ENCODE measurements at places on chromosomes 5 and 9.

DNA sequence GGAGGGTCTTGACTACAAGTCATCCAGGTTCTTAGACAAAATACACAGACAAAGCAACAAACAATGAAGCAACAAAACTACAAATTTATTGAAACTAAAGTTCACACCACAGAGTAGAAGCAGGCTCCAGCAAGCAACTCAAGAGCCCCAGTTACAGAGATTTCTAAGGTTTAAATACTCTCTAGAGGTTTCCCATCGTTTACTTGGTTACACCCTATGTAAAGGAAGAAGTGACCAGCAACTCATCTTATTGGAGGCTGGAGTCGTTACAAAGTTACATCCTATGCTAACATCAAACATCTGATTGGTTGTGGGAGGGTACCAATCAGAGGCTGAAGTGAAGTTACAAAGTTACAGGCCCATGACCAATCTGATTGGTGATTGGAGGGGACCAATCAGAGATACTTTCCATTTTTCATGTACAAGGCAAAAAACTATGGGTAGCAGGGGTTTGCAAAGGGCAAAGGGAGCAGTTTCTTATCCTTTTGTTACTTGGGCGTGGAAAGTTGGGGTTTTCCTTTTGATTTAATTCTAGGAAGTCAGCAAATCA, 2292.6 kb upstream of the C9orf72 start:
- no peak for DNase-seq
- no peak overlapping the region for H3K4me3 ChIP-seq
- no peaks in the 10 kb centered on the region for H3K27me3 ChIP-seq

DNA sequence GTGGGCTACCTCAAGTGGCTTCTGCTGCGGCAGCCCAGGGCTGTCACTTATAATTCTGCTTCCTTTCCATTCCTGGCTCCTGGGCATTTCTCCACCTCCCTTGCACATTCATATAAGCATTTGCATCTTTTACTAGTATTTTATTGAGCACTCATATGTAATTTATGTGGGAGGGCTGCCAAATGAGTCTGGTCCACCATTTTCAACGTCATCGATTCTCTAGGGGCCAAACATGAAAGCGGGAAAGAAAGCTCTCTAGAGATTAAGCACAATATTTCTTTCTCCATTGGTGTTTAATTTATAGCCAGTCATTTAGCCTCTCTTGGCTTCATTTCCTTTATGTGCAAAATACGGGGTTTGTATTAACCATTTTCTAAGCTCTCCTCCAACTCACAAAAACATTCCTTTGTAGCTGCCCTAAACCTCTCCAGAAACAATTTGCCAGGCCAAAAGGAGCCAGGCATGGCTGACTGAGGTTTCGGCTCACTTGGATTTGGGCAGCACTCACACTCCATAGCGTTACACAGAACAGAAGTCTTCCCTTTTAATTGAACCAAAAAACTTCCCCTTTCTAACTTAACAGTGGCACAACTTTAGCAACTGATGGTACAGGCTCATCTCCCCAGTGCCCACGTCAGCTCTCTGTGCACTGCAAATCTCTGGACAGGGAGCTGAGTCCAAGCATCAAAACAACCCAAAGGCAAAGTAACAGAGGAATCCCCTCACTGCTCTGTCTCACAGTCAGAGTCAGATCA, 183.5 kb downstream of the ROR2 start:
- no peak overlapping the region for H3K27ac ChIP-seq
- no peaks in the 10 kb centered on the region for H3K4me1 ChIP-seq
- no peaks in the 10 kb centered on the region for H3K36me3 ChIP-seq
- no peak overlapping the region for H3K4me3 ChIP-seq

DNA sequence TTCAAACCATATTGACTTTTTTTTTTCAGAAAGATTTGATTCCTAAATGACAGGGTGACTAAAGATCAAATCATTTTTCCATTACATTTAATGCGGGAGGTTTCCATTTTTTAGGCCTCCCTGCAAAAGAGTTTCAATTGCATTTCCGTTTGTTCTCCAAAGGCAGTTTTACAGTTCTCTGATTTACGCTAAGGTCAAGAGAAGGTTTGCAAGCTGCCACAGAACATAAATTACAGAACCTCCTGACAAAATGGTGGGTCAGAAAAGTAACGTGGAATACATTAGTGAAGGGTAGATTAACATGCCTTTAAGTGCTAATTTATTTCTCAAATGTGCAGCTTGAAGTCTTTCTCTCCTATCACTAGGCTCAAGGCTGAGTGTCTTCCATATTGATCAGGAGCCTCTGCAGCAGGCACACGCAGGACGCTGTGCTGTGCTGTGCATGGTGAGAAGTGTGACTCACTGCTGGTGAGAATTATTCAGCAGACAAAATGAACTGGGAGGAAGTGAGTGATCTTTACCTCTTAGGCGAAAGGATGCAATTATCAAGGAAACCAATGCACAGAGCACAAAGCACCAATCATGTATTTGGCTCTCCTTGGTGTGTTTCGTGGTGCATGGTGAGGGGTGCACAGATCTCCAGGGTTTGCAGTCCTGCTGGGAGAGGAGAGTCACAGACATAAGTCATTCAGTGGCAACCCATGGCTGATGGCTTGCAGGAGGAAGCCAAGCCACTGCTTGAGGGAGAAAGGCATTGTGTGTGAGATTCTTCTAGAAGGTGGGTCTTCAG, 136.3 kb downstream of the TENT4A start:
- H3K27ac ChIP-seq = no peak overlapping the region
- no peaks in the 10 kb centered on the region for H3K36me3 ChIP-seq
- no peak for DNase-seq
- H3K4me1 ChIP-seq = no peaks in the 10 kb centered on the region
- no peaks in the 10 kb centered on the region for H3K27me3 ChIP-seq

GRCh38 chr5:346229-346935, 24.9 kb downstream of the AHRR start:
- H3K27me3 ChIP-seq = no peaks in the 10 kb centered on the region
- H3K4me1 ChIP-seq = no peaks in the 10 kb centered on the region
- no peak overlapping the region for H3K4me3 ChIP-seq
- no peaks in the 10 kb centered on the region for H3K36me3 ChIP-seq

DNA sequence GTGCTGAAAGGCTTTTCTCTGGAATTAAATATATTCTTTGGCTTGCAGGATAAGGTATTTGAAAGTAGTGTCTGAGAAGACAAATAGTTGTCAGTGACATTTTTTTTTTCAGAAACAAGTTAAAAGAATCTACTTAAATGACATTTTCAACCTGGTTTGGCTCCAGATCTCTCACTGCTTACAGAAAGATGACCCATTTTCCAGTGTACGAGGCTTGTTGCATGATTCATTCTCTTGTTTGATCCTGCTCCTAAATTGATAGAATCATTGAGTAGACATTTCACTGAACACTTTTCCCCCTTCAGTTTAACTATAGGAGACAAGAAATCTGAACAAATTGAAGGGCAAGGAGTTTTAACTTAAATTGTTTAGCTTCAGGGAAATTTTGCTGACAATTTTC, 546.1 kb downstream of the ZNF608 start:
- H3K36me3 ChIP-seq = no peaks in the 10 kb centered on the region
- no peak overlapping the region for H3K4me3 ChIP-seq
- H3K4me1 ChIP-seq = no peaks in the 10 kb centered on the region
- no peak overlapping the region for H3K27ac ChIP-seq
- DNase-seq = no peak

GRCh38 chr9:128727640-128728248, 3.8 kb upstream of the ZDHHC12 start:
- H3K27me3 ChIP-seq = no peaks in the 10 kb centered on the region
- no peak overlapping the region for H3K4me3 ChIP-seq
- no peak for DNase-seq

DNA sequence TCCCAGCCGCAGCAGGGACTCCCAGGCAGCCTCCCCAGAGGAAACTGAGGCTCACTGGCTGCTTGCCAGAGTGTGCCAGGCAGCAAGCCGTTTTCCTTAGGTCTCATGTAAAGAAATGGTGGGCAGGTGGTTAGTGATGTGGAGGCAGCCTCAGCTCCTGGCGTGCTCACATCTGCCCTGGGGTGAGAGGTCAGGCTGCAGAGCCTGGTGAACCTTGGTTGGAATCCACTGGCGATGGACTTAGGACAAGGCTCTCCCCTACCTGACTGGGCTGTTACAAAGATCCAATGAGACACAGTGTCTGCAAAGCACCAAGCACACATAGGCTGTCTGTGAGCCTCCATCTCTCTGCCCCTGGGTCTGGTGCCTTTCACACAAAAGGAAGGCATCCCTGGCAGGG, 30.9 kb downstream of the LHX6 start:
- no peak for DNase-seq
- no peak overlapping the region for H3K27ac ChIP-seq
- H3K4me3 ChIP-seq = no peak overlapping the region
- H3K36me3 ChIP-seq = no peaks in the 10 kb centered on the region
- H3K4me1 ChIP-seq = no peaks in the 10 kb centered on the region
- H3K27me3 ChIP-seq = peaks cover 17% of the 10 kb centered on the region

DNA sequence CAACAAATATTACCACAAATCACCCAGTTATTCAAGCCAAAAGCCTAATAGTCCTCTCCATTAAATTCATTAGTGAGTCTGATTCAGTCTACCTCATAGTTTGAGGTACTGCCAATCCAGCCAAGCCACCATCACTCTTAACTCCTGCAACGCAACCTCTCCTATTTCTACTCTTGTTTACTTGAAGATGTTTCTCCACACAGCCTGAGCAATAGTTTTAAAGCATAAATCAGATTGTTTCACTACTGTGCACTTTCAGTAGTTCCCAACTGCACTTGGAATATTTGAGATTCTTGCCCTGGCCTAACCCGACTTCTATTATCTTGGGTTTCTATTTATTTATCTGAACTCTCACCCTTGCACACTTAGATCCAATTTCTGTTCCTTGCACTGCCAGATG, 85.5 kb downstream of the YIPF5 start:
- H3K4me1 ChIP-seq = peaks cover 12% of the 10 kb centered on the region
- H3K36me3 ChIP-seq = no peaks in the 10 kb centered on the region
- H3K27me3 ChIP-seq = no peaks in the 10 kb centered on the region

DNA sequence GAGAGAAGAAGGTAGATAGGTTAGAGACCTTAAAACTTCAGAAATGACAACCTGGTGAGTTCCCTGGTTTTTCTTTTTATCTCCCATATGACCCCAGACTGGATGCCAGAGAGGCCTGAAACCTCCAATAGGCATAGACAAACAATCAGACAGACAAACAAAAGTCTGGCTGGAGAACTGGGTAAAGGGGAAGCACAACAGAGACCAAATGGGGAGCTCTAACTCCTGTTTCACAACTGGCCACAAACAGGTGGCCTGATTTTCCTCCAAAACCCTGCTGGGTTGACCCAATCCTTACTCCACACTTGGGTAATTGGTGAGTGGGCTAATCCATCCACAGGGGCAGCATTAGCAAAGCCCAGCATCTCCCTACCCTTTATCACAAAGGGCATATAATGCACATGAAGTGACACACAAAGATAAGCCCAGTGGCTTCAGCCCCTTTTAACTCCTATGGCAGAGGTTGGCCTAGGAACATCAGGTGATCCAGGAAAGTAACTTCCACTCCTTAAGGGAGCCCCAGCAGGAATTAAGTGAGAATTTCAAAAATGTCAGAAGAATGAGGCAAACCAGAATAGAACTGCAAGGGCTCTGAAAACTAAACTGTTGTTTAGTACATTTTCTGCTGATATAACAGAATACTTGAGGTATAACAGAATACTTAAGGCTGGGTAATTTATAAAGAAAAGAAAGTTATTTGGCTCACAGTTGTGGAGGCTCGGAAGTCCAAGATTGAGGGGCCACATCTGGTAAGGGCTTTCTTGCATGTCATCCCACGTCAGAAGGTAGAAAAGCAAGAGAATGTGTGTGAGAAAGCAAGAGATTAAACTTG, 60.9 kb upstream of the ROR2 start:
- H3K4me3 ChIP-seq = no peak overlapping the region
- H3K27ac ChIP-seq = no peak overlapping the region
- H3K36me3 ChIP-seq = no peaks in the 10 kb centered on the region
- H3K27me3 ChIP-seq = no peaks in the 10 kb centered on the region
- no peaks in the 10 kb centered on the region for H3K4me1 ChIP-seq

DNA sequence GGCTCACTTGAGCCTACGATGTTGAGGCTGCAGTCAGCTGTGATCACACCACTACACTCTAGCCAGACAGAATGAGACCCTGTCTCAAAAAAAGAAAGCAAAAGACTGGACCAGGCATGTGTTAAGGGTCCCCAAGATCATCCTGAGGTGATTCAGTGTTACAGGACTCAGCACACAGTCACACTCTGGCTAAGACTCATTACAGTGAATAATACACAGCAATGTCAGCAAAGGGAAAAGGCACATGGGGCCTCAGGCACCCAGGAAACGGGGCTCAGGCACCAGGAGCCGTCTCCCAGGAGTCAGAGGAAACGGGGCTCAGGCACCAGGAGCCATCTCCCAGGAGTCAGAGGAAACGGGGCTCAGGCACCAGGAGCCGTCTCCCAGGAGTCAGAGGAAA, 39.2 kb upstream of the NRARP start:
- H3K4me1 ChIP-seq = no peaks in the 10 kb centered on the region
- no peak overlapping the region for H3K4me3 ChIP-seq
- no peak overlapping the region for H3K27ac ChIP-seq

DNA sequence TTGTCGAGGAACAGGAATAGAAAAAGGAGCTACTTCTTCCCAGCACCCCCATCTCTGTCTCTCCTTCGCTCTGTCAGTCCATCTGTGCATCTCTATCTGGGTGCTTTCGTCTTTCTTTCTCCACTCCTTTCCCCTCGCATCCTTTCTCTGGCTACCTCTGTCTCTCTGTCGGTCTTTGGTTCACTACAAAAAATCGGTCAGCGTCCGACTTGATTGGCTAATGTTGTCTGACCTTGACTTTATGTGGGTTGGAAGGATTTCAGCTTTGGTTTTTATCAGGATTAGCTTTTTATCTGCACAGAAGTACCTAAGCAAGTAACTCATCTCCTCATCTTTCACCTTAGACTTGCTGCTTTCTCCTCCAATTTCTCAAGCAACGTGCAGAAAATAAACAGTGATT, 575.2 kb upstream of the ZNF462 start:
- DNase-seq = no peak
- no peak overlapping the region for H3K27ac ChIP-seq
- H3K4me3 ChIP-seq = peak overlapping the region; percentile 30

- H3K27ac ChIP-seq = no peak overlapping the region
- no peaks in the 10 kb centered on the region for H3K27me3 ChIP-seq
- H3K4me1 ChIP-seq = no peaks in the 10 kb centered on the region
- no peaks in the 10 kb centered on the region for H3K36me3 ChIP-seq
- DNase-seq = no peak
- no peak overlapping the region for H3K4me3 ChIP-seq
These were observed 17.2 kb upstream of the SPZ1 start for GRCh38 chr5:80302636-80303035.

GRCh38 chr9:76378367-76379073, 15.7 kb downstream of the RFK start:
- H3K4me1 ChIP-seq = peaks cover 22% of the 10 kb centered on the region
- H3K36me3 ChIP-seq = no peaks in the 10 kb centered on the region
- no peak for DNase-seq
- no peak overlapping the region for H3K4me3 ChIP-seq

DNA sequence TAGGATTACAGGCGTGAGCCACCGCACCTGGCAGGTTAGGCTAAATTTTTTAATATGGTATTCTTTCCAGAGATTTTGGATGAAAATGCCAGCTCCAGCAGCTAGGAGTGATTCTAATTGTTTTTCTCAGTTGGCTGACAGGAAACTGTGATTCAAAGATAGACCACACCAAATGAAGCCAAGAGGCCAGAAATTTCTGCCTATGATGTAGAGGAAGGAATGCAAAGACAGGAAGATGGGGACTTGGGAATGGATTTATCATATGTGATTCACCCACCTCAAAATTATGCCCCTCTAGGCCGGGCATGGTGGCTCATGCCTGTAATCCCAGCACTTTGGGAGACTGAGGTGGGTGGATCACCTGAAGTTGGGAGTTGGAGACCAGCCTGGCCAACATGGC, 53.3 kb downstream of the UGCG start:
- H3K4me3 ChIP-seq = no peak overlapping the region
- no peaks in the 10 kb centered on the region for H3K36me3 ChIP-seq
- H3K27me3 ChIP-seq = no peaks in the 10 kb centered on the region
- no peaks in the 10 kb centered on the region for H3K4me1 ChIP-seq
- H3K27ac ChIP-seq = no peak overlapping the region
- no peak for DNase-seq
